ENCODE measurements at places on chromosomes 2 and 18.

DNA sequence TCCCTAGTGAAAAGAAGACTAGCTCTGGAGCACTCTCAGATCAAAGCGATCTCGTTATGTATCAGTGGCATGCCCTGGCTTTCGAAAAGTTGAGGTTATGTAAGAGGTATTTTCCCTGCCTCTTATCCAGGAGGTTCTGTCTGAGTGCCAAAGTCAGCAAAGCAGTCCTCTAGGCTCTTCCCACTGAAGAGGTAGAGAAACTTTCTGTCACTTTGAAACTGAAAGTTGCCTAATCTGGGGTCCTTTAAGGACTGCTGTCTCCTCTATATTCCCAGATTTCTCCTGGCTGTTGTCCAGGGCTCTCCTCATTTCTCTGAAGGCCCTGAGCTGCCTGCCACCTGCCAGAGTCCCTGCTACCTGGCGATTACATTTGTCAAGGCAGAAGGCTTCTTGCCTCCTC is 96.3 kb downstream of the B3GNT2 start:
- DNase-seq, result no peak

- no peak for DNase-seq
These were observed 75.4 kb downstream of the CDK15 start for GRCh38 chr2:201881741-201882140.

DNA sequence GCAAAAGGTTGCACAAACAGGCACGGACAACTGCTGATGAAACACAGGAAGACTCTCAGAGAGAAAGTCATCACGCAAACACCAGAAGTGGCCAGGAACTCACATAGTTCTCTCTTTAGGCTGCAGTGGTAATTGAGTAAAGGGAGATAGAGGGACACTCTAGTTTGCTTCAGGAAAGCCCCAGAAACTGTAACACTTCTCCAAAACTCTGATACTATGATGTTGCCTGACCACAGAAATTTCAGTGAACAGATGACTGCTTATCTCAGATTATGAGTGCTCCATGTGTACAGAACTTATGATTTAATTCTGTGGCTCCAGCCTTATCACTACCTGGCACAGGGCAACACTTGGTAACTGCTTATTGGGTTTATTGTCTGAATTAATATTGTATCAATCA is 311.5 kb upstream of the GYPC start:
- no peak for DNase-seq

DNA sequence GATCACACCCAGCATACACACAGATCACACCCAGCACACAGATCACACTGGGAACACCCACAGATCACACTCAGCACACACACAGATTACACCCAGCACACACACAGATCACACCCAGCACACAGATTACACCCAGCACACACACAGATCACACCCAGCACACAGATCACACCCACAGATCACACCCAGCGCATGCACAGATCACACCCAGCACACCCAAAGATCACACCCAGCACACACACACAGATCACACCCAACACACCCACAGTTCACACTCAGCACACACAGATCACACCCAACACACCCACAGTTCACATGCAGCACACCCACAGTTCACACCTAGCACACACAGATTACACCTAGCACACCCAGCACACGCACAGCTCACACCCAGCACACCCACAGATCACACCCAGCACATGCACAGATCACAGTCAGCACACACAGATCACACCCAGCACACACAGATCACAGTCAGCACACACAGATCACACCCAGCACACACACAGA is 117.6 kb downstream of the DYSF start:
- no peak for DNase-seq

GRCh38 chr18:34033968-34034367 is 190.7 kb downstream of the NOL4 start:
- no peak for DNase-seq

DNA sequence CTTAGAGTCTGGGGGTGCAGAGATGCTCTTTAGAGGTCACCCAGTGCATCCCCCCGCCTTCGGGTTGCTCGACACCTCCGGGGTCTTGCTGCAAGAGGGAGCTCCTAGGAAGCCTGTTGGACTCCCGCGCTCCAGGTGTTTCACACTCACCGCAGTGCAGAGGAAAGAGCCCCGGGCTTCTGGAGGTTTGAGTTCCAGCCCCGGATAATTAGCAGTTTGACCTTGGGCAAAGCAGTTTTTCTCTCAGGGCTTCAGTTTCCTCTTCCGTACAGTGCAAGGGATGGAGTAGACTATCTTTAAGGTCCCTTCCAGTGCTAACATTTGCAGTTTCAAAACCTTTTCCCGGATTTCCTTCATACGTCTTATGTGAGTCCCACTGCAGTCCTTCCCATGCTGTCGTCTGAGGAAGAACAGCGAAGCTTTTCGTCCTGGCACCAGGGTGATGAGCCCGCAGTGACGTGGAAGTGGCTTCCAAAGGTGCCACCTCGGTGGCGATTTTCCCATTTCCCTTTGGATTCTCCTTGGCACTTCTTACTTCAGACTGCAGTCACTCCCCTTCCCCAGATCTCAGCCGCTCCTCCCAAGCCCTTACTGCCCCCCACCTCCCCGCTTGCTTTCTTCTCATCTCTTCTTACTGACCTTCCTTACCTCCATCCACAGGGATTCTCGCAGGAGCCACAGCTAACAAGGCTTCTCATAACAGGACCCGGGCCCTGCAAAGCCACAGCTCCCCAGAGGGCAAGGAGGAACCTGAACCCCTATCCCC is 585 bp downstream of the PNKD start:
- no peak for DNase-seq

DNA sequence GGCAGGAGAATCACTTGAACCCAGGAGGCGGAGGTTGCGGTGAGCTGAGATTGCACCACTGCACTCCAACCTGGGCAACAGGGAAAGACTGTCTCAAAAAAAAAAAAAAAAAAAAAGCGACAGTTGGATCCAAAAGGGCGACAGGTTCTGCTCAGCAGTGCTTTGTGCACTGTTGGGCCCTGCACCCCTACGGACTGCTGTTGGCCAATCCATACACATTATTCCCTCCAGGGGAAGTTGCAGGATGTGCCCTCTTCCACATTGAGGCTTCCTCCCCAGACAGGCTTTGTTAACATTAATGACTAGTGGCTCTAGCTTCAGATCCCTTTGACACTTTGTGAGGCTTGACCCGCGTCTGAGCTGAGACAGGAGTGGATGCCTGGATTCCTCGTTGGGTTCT is 9.4 kb downstream of the NT5DC4 start:
- DNase-seq, result no peak

- DNase-seq, result no peak
These were observed 47.8 kb downstream of the TGFA start for GRCh38 chr2:70505613-70506391.

GRCh38 chr2:149145314-149146295 is 107.1 kb downstream of the LYPD6B start:
- DNase-seq, result no peak

GRCh38 chr2:8479298-8479697 is 202.6 kb upstream of the ID2 start:
- DNase-seq, result no peak

GRCh38 chr2:122433123-122433754 is 677.8 kb downstream of the TSN start:
- no peak for DNase-seq

- no peak for DNase-seq
These were observed 201.4 kb downstream of the RBM43 start for GRCh38 chr2:151060287-151060686.

GRCh38 chr18:10822456-10822855 is 296.6 kb downstream of the NAPG start:
- no peak for DNase-seq

- no peak for DNase-seq
These were observed 256.3 kb upstream of the PKDCC start for GRCh38 chr2:41791523-41791922.
